ENCODE measurements at places on chromosomes 12 and 14. TPM values are rescaled to one million over a fixed set of nuclear protein-coding genes. Genes with fewer than 3 reads are reported as not detected.

DNA sequence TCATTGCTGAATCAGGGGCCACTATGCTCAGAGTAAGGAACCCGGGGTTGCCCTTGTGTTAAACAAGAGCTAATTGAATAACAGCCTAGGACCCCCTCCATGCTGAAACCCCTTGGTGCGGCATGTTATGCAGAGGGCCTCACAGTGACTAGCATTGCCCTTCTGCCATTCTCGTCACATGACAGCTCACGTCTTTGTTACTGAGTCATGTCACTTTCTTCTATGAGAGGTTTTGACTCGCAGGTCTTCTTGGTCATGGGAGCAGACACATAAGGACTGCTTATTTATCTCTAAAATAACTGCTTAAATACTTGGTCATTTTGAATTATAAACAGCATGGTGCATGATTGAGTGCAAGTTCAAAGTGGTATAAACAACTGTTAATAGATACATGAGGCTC lies 24.9 kb downstream of the TCTN1 start:
- DNase-seq: no peak

GRCh38 chr12:13099066-13099843 lies 4.2 kb downstream of the GSG1 start:
- peak; percentile 60 for DNase-seq

DNA sequence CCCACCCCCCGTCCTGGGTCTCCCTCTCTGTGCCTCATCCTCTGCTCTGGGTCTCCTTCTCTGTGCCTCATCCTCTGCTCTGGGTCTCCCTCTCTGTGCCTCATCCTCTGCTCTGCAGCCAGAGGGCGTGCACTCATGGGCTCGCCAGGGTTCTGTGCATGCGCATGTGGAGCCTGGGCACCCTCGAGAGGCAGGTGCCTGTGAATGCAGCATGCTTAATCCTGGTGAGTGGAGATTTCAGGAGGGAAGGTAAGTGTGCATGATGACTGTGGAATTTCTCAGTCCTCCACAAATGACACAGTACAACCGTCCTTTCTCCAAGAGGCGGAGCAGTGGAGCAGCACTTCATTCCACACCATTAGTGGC lies 65.2 kb downstream of the EP400 start:
- no peak for DNase-seq

Gene ANKRD33
- 0.26 TPM for total RNA-seq

DNA sequence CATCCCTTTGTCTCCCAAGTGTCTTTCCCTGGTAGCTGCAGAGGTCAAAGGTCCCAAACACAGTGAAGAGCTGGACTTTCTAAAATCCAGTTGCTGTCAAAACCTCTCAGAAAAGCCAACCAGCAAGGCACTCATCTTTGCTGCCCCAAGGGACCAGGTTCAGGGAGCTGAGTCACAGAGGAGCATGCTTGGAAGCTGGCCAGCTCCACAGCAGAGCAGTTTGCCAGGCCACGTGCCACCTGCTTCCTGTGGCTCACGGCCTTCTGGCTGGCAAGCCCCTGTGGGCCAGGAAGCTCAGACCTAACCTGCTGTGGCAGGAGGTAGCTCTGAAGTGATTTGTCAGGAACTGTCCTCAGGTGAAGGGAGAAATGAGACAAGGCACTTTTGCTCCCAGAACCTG lies 3.6 kb downstream of the ISCU start:
- DNase-seq: peak; percentile 92

DNA sequence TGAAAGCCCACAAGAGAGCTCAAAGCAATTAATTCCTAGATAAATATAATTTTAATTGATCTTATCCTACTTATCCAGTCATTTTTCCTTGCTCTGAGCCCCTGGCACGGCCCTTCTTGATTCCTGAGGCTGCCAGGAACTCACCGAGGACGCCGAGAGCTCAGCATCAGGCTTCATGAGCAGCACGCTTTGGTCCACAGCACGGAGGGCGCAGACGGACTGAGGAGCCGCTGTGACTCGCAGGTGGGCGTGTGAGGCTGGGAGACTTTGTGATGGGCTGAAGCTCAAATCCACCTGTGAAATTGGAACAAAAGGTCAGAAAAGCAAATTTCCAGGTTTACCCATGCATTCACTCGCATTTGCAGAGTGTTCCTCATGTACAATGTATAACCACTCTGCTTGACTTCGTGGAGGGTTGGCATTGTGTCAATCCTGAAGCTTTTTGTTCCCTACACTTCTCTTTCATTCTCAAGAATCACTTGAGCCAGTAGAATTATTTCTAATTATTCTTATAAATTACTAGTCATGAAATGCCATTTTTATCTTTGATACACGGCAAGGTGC lies 17.2 kb downstream of the A2M start:
- DNase-seq: no peak

GRCh38 chr12:116418551-116418950 lies 140.6 kb upstream of the MAP1LC3B2 start:
- DNase-seq: no peak

DNA sequence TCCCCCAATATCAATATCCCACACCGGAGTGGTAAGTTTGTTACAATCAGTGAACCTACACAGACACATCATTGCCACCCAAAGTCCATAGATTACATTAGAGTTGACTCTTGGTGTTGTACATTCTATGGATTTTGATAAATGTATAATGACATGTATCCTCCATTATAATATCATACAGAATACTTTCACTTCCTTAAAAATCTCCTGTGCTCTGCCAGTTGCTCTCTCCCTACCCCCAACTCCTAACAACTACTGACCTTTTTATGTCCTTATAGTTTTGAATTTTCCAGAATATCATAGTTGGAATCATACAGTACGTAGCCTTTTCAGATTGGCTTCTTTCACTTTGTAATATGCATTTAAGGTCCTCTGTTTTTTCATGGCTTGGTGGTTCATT lies 48.4 kb downstream of the SLC4A8 start:
- DNase-seq: no peak

DNA sequence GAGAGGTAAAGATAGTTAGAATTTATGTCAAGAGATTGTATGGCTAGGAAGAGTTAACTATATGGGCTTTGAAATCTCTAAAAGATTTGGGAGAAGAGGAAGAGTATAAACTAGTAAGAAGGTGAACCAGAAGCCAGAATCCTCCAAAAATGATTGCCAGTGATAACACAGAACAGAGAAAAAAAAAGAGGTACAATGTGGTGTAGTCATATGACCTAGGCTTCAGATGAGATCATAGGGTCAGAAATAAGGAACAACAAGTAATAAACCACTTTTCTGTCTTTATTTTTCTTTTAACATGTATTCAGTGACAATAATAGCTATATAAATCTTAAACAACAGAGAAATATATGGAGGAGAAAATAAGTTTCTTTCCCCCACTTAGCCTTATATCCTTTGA lies 2.0 kb upstream of the NECAP1 start:
- DNase-seq: no peak

Gene PCED1B
- total RNA-seq: under 0.01 TPM

DNA sequence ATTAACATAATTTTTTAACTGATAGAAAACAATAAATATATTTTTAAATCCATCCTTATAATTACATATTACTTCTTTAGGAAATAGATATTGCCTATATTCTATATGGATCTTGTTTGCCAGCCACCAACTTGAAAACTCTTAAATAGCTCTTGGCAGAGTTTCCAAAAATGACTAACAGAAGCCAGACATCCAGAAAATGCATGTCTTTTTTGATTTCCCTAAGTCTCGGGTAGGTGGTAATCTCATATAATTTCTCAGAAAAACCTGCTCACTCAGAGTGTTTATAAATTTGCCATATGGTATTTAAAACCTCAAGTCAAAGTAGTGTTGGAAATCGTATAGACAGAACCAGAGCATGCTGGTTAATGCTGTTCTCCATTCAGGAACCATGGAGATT lies 360.4 kb upstream of the FOXG1 start:
- no peak for DNase-seq

Gene ZNF891
- total RNA-seq: 0.51 TPM

DNA sequence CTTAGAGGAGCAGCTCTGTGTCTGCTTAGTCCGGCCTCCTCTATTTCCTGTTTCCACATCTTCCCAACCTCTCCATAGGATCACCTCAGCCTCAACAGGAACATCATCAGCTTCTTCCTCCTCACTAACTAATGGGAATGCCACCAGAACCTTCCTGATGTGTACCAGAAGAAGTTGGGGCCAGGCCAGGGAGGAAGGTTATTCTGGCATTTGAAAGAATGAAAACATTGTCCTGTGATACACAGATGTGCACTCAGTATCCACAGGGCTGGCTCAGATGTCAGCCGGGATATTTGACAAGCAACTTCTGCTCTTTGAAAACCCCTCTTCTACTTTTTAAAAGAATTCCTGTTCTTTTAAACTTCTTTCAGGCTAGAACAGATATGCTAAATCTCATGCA lies 63.6 kb downstream of the TMEM30B start:
- no peak for DNase-seq

Gene ABCD2
- total RNA-seq: not detected

Gene MYRFL
- not detected for total RNA-seq

DNA sequence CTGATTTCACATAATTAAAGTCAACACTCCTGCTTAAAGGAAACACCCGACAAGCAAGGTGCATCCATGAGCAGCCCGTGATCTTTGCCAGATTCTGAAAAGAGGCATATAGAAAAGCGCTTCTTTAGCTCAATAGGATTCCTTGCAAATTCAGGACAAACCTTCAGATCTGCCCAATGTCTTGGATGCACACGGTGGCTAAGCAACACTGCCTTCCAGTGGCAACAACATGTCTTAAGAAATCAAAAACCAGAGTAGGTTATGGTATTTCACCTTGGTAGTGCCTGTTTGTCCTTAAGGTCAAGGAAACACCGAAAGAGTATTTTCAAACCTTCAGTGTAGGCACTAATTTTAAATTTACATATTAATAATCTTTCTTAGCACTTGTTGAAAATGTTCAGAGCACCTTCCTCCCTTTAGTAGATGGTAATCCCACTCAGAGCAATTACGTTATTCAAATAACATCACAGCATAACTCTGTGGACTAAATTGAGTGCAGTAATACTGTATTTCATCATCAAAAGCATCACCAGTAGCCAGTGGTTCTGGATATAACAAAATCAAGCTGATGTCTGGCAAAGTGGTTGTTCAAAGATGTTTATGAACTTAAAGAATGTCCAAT lies 58.0 kb upstream of the CDKN3 start:
- DNase-seq: peak; percentile 66

DNA sequence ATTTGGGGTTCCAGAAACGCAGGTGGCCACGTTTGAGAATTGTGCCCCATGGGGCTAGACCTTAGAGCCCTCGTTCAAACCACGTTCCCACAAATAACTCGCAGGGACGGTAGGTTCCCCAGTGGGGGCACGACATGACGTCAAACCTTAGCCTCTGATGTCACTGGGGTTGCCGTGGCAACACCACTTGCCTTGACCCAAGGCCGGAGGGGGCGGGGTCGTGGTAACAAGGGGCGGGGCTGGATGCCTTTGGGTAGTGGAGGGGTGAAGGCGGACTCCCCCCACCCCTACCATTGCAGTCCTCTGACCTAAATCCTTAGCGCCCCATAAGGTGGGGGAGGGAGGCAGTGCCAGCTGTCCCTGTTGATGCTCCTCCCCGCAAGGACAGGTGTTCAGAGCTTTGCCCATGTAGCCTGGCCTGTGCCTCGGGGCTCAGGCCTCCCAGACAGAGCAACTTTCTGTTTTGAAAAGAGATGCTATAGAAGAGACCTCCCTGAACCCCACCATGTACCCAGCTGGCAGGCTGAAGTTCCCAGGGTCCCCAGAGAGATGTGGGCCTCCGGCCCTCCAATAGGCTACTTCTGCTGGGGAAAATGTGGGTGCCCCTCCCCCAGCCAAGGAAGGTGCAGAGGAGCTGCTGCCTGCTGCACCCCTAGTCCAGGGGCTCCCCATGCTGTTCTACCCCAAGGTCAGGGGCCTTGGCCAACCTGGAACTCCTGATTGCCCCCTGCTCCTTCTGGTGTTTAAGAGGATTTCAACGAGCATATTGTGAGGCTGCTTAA lies 1.9 kb downstream of the FAM222A start:
- no peak for DNase-seq

GRCh38 chr12:129903092-129903945 lies 506 bp downstream of the TMEM132D start:
- DNase-seq: no peak

DNA sequence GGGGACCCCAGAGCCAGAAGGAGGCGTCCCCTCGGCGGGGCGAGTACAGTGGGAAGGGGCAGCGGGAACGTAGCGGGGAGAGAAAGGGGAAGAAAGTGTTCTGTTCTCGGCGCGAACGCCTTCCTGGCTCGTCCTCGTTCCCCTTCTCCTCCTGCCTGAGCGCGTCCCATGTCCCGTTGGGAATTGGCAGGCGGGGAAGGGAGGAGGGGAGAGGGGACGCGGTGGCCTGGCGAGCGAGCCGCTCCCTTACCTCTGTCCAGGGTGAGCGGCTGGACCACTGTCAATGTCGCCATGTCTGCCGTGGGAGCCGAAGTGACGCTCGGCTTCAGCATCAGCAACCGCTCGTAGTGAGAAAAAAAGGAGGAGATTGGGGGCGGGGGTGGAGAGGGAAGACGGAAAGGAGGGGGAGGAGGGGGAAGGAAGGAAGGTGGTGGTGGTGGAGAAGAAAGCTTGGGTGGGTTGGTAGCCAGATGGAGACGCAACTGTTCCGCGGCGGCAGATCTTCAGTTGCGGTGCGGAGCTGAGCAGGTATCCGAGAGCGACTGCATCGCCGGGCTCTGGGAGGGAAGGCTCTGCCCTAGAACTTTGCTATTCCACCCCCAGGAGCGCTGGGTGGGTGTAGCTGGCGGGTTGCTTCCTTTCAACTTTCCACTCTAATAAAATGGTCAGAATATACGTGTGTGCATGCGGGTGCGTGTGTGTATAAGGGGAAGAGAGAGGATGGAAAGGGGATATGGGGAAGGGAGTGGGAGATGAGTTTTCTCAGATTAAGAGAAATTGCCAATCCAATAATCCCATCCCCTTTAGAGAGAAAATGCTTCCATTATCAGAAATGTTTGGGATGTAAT lies at the start of gene LIN7A:
Gene LIN7A, minus strand, starts transcription at position 544 of the 848 bp plus-strand sequence. Its CDS starts 212 bp downstream, at position 332.
- peak; percentile 1 for DNase-seq

DNA sequence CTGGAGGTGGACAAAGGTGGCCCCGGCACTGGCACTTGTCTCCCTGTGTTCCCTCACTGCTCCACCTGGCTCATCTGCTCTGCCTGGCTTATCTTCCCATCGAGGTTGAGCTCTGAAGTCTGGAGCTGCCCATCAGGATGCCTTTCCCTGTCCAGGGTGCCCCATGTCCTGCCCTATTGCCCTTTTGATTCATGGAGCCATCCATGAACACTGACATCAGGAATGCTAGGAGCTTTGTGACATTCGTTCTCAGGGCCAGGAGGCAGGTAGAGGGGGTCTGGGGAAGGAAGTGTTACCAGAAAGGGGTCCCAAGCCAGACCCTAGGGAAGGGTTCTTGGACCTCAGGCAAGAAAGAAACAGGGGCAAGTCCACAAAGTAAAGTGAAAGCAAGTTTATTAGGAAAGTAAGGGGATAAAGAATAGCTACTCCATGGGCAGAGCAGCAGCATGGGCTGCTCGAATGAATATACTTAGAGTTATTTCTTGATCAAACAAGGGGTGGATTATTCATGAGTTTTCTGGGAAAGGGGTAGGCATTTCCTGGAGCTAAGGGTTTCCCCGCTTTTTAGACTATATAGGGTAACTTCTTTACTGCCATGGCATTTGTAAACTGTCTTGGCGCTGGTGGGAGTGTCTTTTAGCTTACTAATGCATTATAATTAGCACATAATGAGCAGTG lies 51.6 kb downstream of the RIN3 start:
- no peak for DNase-seq
